ENCODE measurements at places on chromosomes 5 and 9.

DNA sequence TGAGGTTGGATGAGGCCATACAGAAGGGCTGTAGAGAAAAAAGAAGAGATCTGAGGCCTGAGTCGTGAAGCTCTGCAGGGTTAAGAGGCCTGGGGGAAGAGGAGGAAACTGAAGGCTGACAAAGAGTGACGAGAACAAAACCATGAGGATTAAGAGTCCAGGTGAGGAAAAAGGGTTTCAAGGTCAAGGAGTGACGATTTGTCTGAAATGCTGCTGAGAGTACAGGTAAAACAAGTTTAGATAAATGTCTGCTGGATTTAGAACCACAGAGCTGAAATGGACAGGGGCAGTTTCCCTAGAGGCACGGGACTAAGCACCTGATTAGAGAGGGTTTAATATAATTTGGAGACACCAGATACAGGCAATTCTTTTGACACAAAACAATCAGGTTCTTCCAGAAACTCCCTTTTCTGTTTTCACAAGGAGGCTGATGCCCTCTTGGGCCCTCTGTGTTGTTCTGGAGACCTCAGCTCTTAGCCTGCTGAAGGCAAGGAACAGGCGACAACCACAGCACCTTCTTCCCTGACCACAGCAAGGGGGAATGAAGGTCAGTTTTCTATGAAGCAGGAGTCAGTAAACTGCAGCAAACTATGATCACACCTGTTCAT is 14.6 kb upstream of the GCNT1 start:
- no peak for DNase-seq

DNA sequence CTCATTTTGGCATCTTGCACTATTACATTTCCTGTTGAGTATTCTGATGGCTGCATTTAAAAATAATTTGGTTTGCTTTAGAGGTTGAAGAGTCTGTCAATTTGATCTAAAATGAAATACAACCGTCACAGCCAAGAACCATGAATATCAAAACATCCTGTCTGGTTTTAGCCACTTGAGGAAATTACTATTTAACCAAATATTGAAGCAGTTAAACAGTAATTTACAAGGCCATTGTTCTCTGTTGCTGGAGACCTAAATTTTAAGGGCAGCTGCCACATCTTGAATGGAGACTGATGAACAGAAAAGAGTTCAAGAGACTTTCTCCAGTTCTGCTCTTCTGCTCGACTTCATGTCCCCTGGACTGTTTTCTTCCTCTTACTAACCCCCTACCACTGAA is 549.4 kb downstream of the LRRC70 start:
- no peak for DNase-seq

DNA sequence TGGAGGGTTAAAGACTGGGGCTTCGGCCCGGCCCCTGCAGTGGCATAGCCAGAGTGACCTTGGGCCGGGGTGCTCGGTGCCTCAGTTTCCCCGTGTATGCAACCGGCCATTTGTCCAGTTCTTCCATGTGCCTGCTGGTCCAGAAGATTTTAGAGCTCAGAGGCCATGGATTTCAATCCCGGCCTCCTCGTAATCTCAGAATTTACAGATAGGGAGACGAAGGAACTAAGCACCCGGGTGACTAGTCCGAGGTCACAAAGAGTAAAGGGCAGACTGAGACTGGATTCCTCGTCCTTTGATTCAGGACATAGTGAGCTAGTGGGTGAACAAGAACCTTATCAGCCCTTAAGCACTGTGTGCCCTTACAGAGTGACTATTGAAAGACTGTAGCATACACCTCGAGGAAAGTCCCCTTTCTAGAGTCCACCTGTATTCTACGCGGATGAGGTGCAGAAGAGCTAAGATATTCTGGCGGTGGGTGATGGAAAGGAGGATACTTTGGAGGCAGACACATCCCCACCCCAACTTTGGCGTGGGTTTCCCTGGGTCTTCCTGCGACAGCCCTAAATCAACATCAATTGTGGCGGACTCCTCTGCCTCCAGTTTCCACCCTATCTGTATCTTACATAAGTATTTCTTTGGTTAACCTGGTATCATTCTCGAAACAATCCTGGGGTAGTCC is 597 bp downstream of the SLC31A1 start:
- DNase-seq: no peak

GRCh38 chr9:130422546-130422945 is 22.2 kb upstream of the ASS1 start:
- no peak for DNase-seq

DNA sequence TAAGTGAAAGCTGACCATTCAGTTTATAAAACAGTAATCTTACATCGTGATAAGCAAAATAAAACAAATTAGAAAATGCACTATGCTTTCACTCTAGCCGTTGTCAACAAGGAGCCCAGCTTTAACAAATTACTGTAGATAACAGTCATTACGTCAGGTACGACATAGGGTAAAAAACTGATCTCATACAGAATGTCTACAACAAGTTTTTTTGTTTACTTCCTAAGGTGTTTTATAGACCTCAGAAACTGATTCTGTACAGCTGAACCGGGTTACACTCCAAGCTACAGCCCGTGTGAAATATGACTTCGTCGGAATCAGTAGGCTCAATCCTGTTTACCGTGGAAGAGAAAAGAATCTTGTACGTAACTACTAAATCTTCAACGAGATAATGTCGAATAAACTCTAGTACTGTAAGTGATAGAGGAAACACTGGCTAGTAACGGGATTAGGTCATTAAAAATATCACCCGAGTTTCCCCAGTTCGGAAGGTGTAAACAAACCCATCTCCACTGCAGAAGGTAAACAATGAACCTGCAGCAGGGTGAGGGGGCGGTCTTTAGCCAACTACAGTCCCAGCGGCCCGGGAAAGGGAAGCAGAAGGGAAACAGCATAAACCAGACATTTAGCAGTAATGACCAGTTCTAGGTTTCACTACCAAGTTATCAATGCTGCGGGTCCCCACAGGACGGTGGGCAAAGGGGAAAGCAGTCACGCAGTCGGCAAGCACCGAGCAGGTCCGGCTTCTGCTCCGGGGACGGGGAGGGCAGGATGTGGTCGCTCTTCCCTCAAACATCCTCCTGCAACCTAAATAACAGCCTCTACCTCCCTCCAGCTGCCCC is 1.1 kb downstream of the RICTOR start:
- DNase-seq: peak; percentile 86

DNA sequence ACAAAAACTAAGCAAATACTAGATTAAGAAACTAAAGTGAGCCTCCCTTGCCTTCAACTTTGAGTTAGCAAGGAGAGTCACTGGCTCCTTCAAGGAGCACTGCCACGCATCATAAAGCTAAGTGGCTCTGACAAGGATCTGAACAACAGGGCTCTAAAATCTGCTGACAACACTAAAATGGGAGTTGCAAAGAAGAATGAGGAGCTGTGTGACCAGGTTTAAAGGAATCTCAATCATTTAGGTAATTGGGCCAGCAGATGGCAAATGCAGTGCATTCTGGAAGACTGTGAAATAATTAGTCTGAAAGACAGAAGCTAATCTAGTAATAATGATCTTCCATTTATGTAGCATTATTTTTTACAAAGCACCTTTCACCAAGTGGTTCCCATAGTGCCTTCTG is 297.0 kb upstream of the TAS2R1 start:
- no peak for DNase-seq

DNA sequence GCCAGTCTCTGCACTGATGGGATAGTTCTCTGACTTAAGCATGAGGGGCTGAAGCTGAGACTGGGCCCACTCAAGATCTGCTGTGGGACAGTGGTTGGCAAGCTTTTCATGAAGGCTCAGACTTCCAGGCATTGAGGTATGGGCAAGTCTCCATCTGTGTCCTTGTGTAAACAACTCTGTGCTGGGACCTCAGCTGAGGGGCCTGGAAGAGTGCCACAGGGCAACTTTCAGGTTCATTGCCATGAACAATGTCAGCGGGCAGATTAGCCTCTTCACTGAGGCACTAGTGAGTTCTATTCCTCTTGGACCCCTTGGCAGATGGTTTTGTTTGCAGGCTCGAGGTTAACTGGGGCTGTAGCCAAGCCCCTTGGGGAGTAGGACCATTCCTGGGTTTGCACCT is 127.1 kb downstream of the MRPS30 start:
- DNase-seq: no peak
